ENCODE measurements at places on chromosomes 4 and X.

- no peak for DNase-seq
Observed at GRCh38 chr4:142330311-142330710, 515.8 kb downstream of the INPP4B start.

DNA sequence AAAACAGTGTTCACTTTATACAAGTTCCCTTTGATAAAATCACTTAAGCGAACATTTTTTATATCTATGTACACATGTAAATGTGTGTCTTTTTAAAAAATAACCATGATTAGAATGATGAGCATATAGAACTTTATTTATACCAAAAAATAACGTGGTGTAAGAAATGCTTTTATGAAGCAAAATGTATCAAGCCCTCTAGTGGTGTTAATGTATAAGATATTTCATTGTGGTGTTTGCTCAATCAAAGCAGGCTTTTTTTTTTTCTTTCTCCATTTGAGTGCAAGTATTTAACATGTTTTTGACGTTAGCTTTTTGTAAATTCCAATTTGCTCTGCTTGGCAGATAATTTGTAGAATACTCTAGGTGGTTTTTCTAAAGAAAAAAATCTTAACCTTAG lies 2092.4 kb upstream of the TENM3 start:
- DNase-seq = no peak

DNA sequence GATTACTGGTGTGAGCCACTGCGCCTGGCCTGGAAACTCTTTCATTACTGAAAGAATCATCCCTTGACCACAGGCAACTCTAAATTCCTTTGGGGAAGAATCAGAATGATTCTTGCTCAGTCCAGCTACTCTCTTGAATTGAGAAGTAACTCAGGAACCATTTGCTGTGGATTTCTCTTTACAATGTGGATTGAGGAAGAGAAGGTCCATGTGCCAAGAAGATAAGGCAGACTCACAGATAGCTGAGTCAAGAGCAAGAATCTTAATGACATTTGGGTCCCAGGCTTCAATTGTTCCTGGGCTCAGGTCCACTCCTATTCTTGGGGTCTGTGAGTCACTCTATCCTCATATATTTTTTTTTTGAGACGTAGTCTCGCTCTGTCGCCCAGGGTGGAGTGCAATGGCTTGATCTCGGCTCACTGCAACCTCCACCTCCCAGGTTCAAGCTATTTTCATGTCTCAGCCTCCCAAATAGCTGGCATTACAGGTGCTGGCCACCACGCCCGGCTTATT lies 6.2 kb upstream of the MGARP start:
- DNase-seq = no peak

DNA sequence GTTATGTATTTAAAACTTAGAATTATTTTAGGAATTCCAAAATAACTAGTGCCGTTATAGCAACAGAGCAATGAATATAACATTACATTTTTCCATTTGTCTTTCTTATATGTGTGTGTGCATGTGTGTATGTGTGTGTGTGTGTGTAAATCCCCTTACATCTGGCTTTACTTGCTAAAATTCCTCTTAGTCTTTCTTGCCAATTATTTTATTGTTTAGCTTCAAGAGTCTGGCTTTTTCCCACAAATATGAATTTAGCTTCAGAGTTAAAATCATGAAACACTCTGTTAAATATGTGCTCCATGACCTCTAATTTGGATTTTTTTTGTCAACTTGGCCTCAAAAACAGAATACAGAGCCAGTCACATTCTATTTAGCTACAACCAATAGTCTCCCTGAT lies 18.9 kb downstream of the FGF13 start:
- no peak for DNase-seq

GRCh38 chr4:138996090-138996489 lies 19.5 kb upstream of the NOCT start:
- no peak for DNase-seq

DNA sequence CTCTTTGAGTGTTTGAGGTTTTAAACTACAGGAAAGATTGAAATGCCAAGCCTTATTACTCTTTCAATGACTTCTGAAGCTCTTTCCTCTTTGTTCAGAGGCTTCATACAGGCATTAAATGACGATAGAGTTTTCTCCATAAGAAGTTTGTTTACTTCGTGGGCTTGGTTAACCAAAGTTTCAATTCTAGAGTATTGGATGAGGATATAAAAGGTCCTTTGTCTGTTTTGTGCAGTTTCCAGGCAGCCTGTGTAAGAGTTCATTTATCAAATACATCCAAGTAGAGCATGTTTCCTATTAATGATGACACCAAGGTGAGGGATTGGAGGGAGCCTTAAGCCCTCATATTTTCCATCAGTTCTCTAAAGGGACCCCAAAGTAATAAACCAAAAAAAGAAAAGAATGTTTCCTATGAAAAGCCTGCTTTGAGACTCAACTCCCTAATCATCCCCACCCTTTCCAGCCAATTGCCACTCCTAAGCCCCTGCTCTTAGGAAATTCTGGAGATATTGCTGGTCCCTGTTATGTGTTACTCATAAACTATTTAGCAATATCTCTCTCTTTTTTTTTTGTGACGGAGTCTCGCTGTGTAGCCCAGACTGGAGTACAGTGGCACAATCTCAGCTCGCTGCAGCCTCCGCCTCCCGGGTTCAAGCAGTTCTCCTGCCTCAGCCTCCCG lies 106.2 kb upstream of the IL13RA1 start:
- DNase-seq = no peak

- DNase-seq = no peak
Observed at GRCh38 chrX:20409991-20410390, 143.3 kb upstream of the RPS6KA3 start.
